ENCODE measurements at places on chromosomes 13 and 19.
A peak's percentile ranks its signal among the peaks of the same experiment; 100 is the strongest.

- no peak for DNase-seq
These were observed 1554.9 kb downstream of the EFNB2 start for GRCh38 chr13:104980586-104980985.

DNA sequence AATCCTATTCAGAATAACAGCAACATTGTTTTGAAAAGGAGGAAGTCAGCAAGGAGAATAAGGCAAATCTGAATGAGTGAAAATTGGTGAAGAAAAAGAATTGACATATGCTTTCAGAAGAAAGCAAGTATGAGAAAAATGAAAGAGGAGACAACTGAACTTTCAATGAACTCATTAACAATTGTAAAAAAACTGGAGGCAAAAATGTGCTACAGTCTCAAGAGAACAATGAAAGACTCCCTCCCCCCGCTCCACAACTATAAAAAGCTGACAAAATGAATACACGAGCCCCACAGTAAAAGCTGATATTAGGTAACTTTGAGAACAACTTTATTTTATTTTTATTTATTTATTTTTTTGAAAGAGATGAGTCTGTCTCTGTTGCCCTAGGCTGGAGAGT lies 373.1 kb downstream of the DIAPH3 start:
- no peak for DNase-seq

GRCh38 chr13:90883592-90883991 lies 463.9 kb upstream of the MIR17HG start:
- DNase-seq, result no peak

DNA sequence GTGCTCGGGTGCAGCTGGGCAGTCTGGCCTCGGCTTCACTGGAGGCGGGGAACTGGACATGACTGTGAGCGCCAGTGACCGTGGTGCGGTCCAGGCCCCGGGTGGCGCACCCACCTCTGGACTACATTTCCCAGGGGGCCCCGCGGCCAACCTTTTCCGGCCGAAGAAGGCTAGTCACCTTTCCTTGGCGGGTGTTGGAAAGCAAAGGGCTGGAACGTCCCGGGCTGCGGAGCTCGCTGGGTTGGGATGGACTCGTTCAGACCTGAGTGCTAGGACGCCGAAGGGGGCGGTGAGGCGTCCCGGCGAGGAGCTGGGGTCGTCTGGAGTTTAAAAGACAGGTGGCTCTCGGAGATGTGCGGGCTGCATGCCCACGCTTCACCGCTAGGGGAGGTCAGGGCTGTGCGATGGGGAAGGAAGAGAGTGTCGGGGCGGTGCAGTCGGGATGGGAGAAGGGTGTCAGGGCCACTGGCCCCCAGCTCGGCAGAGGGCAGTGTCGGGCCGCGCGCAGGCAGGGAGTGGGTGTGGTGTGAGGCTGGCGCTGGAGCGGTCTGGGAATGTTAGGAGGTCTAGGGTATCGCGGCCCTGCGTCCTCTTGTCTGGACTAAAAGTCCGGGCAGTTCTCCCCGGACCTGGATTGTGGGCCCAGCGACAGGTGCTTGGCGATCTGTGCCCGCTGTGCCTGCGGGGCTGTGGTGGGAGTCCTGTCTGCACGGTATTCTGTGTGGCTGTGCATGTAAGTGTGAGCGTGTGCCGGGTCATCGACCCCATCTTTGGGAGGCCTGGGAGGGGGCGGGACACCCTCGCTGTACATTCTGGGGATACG lies 57.1 kb downstream of the ZNF568 start:
- DNase-seq, result peak; percentile 76

DNA sequence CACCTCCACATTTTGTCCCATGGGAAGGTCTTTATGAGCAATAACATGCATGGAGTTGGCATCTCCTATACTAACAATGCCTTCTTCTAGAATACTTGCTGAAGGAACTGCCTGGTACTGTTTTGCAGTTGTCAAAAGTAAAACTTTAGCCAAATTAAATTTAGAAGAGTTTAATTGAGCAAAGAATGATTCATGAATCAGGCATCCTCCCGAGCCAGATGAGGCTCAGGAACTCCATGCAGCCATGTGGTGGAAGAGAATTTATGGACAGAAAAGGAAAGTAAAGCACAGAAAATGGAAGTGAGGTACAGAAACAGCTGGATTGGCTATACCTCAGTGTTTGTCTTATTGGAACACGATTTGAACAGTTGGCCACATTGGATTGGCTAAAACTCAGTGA lies 1081.9 kb downstream of the SLITRK1 start:
- DNase-seq, result no peak

- peak; percentile 69 for DNase-seq
These were observed 12.2 kb downstream of the CIC start for GRCh38 chr19:42281146-42281826.

- no peak for DNase-seq
These were observed 426.4 kb downstream of the SLITRK5 start for GRCh38 chr13:88097541-88097940.

Measured in amygdala (tissue), 56 donors.